Urinary bladder (tissue), 4 donors: ENCODE measurements at places on chromosomes 4 and X. TPM values are rescaled to one million over a fixed set of nuclear protein-coding genes. Genes with fewer than 3 reads are reported as not detected.

GPC3 gene
- 22.1 TPM for polyA plus RNA-seq

GRCh38 chr4:74389494-74389893 lies 24.5 kb downstream of the EREG start:
- no peak for DNase-seq

GRCh38 chr4:30718641-30719453 lies 1.3 kb upstream of the PCDH7 start:
- no peak for DNase-seq

HSFX1 gene
- polyA plus RNA-seq: 1.5 TPM

- no peak for DNase-seq
Observed at GRCh38 chrX:17470136-17470535, 95.1 kb downstream of the NHS start.

- DNase-seq: no peak
Observed at GRCh38 chr4:99885063-99885664, 9.1 kb downstream of the LAMTOR3 start.

HTR2C gene
- polyA plus RNA-seq: 0.01 TPM

- DNase-seq: no peak
Observed at GRCh38 chr4:182878633-182879495, 38.3 kb downstream of the DCTD start.

- no peak for DNase-seq
Observed at GRCh38 chr4:169054879-169055278, 44.8 kb upstream of the CBR4 start.

GRCh38 chr4:76302826-76303438 lies 3.6 kb upstream of the STBD1 start:
- DNase-seq: no peak

GRCh38 chrX:153413731-153414130 lies 2.5 kb downstream of the ZFP92 start:
- no peak for DNase-seq

GRCh38 chr4:15027921-15028435 lies 25.7 kb downstream of the CPEB2 start:
- DNase-seq: no peak

ADGRL3 gene
- polyA plus RNA-seq: 3.1 TPM
